ENCODE measurements at places on chromosomes 5 and 9.

DNA sequence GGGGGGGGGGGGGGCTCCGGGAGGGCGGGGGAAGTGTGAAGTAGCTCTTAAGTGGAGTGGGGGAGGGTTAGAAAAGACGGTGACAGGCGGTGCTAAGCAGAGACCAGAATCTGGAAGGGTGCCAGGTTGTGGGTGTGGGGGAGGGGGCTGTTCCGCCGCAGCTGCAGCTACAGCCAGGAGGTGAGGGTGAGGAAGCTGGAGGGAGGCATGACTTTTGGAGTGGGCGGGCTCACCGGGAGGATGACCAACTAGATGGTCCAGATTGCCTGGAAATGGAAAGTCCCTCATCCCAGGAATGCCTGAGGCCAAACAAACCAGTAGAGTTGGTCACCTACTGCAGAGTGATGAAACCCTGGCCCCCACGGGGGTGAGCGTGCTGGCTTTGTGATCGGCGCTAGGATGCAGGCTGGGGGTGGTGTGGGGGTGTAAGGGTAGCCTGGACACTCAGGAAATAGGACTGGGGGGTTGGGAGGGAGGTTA lies 158.1 kb upstream of the SHB start:
- peak; percentile 92 for DNase-seq

GRCh38 chr5:72510610-72511181 lies 3.5 kb upstream of the ZNF366 start:
- no peak for DNase-seq

GRCh38 chr9:134289241-134289875 lies 36.9 kb upstream of the RXRA start:
- DNase-seq: no peak

- no peak for DNase-seq
Measured at GRCh38 chr9:133780962-133781827, 43.0 kb upstream of the SARDH start.

DNA sequence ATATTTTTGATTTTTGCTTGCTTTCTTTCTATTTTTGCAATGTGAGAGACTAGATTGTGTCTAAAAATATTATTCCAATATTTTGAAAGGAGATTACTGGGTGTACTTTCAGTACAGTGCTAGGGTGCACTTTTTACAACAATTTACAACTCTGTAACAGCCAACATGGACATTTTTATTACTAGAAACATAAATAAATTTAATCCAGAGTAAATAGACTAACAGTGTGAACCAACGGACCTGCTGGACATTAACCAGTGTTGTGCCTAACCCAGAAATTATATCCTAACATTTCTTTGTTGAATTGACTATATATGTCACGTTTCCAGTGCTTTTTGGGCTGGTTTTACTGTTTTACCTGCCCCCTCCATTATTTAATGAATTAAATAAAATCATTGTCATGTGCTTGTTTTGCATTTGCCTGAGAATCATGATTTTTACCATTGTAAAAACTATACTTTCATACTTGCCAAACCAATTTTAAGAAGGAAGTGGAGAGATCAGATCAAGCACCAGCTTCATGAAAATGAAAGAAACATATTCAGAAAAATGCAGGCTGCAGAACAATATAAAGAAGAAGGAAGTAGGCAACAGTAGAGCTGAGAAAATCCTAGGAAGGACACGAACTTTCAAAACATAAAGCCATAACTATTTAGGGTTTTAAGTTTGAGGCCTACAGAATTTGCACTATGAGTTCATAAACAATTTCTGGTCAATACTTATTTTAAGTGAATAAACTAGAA lies 400.8 kb upstream of the PIK3R1 start:
- DNase-seq: no peak

- no peak for DNase-seq
Measured at GRCh38 chr9:124631326-124631725, 124.1 kb upstream of the NR5A1 start.

GRCh38 chr9:136925414-136926153 lies 19.0 kb downstream of the FBXW5 start:
- no peak for DNase-seq

DNA sequence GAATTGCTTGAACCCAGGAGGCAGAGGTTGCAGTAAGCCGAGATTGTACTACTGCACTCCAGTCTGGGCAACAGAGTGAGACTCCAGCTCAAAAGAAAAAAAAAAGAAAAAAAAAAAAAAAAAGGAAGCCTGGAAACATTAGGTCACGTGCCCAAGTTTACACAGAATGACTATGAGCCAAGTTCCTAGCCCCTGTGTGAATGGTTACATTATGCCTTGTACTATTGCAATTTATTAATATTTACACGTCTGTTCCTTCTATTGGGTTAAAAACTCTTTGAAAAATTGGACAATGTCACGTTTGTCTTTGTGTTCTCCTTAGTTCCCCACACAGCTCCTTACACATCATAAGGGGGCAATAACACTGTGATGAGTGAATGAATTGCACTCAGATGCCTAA lies 33.5 kb upstream of the SLC28A3 start:
- no peak for DNase-seq

DNA sequence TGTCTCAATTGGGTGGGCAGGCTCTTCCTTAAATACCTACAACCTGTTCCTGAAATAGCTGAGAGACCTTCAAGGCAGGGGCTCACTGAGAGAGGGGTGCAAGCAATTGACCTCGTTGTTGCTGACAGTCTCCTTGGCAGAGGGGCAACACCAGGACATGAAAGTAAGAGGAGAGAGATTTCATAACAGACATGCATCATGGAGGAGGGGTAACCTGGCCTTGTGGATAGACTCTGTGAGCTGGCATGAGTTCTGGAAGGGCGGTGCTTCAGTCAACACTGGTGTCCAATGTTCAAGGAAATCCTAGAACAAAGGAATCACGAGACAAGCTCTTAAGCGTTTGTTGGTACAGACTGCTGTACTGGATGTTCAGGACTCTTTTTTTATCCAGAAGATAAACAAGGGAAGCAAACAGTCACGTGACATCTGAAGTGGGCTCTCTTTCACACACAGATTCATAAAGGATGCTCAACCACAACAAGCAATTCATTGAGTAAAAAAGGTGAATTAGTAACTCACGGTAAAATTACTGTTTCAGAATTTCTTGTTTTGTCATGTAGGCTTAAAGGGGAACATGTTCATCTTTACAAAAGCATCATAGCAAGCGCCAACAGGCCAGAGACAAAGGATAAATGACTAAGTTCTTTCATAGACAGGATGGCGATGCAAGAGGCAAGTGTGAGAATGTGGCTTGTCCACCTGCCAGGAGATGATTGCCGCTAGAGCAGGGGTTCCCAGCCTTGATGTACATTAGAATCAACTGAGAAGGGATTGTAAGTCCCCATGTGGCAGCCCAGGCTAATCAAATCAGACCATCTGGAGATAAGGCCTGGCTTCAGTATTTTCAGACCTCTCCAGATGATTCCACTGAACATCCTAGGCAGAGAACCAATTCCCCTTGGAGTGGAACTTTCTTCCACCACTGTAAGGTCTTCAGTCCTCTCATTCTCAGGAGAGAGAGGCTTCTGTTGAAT lies 20.7 kb downstream of the ANKRA2 start:
- DNase-seq: no peak

- no peak for DNase-seq
Measured at GRCh38 chr5:75037106-75037505, 15.3 kb downstream of the GCNT4 start.

GRCh38 chr5:73735032-73735734 lies 109.2 kb downstream of the ARHGEF28 start:
- DNase-seq: no peak

- DNase-seq: no peak
Measured at GRCh38 chr5:138305797-138306196, 25.8 kb downstream of the CDC25C start.

DNA sequence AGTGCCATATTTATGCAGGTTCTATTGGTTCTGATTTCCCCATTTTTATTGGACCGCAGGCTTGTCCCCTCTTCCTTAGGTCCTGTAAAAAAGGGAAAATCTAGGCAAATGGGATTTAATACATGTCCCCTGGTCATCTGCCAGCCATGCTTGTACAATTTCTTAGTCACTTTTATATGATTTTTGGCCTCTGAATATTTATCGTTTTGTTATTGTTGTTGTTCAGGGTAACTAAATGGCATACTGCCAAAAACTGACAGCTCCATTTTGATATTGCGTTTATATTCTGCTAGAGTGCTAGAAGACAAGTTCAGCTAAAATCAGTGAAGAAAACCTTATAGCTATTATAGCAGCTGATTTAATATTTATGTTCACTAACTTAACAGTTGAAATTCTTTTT lies 770.2 kb upstream of the FAM174A start:
- no peak for DNase-seq

- no peak for DNase-seq
Measured at GRCh38 chr9:122004589-122004988, 88.5 kb downstream of the TTLL11 start.

DNA sequence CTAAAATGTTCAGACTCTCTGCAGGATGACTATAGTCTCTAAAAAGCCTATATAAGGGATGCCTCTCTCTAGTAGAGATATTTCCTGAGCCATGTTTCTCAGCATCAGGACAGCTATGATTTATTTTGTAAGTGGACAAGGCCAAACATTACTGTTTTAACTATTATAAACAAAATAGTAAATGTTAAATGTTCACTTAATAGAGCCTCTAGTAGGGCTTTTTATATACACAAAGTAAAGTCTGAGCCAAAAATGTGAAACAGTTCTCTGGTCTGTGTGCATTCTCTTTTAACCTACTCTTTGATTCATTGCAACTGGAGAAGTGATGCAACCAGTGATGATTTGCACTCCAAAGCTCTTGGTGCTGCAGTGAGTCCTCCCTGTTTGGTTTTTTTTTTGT lies 220.5 kb downstream of the GDNF start:
- no peak for DNase-seq

DNA sequence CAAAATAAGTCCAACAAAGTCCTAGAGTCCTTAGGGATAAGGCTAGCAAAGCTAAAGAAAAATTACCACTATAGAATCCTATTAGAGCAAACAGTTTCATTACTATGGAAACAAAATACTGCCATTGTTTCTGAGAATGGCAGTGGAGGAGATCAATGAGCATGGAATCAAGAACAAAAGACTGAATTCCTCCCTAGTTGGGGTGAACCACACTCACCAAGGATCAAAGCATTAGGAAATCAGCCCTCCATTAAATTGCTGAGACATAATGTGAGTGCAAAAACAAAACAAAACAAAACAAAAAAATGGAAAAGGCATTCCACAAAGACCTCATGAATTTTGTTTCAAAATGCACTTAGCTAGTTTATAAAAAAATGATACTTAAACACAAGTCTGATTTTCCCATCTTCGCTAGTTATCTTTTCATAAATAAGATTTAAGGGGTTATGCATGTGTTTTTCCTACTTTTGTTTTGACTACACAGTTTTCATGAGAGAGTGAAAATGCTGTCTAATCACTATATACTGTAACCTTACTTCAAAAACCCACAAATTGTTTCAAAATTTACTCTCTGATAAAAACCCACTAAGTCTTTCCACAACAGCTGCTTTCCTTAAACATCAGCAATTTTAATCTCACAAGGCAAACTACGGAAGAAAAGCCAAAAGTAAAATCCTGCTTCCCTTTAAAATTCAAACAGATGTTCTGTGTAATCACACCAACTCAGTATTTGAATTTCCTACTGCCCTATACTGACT lies 9.7 kb downstream of the SERINC5 start:
- no peak for DNase-seq

- DNase-seq: no peak
Measured at GRCh38 chr5:143306040-143306439, 97.4 kb downstream of the NR3C1 start.

DNA sequence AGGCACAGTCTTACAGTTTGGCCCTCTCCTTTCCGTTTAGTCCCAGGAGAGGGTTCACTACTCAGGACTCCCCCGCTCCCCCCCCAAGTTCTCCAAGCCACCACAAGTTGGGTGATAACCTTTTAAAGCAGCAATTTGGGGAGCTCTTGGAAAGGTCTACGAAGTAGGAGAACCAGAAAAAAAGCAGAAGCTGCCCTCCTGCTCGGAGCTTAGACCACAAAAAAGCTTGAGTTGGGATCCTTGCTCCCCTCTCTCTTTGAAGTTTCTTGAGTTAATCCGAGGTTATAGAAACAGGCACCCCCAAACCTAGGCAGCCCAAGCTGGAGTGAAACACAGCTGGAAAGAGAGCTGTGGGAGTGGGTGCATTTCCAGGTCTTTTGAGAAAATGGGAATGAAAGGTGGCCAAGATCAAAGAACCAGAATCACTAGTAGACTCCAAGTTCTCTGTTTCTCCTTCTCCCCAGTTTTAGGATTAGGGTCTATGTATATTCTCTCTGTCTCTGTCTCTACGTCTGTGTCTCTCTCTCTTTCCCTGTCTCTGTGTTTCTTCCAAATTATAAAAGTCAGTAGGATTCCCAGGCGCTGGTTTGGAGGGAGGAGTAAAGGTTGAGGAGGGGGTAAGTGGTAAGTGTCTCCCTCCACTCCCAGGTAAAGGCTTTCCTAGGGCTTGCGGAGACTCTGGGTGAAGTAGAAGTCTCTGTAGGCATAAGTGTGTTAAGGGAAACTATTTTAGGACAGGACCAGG lies 2.8 kb downstream of the LHX2 start:
- DNase-seq: no peak

DNA sequence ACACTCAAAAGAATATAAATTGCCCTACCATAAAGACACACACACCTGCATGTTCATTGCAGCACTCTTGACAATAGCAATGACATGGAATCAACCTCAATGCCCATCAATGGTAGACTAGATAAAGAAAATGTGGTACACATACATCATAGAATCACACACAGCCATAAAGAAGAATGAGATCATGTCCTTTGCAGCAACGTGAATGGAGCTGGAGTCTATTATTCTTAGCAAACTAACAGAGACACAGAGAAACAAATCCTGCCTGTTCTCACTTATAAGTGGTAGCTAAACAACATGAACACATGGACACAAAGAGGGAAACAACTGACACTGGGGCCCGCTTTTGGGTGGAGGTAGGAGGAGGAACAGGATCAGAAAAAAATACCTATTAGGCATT lies 2062.2 kb upstream of the CDH6 start:
- no peak for DNase-seq

GRCh38 chr9:125884218-125884595 lies 137.0 kb downstream of the PBX3 start:
- no peak for DNase-seq

- DNase-seq: no peak
Measured at GRCh38 chr9:84563691-84564090, 105.8 kb upstream of the NTRK2 start.

DNA sequence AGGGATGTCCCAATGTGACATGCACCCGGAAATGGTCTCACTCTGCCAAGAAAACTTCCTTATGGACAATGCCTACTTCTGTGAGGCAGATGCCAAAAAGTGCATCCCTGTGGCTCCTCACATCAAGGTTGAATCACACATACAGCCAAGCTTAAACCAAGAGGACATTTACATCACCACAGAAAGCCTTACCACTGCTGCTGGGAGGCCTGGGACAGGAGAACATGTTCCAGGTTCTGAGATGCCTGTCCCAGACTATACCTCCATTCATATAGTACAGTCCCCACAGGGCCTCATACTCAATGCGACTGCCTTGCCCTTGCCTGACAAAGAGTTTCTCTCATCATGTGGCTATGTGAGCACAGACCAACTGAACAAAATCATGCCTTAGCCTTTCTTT lies 37.6 kb upstream of the CCDC152 start:
- no peak for DNase-seq

- no peak for DNase-seq
Measured at GRCh38 chr5:72999916-73000315, 44.1 kb downstream of the FCHO2 start.

All from NAMALWA (cell line).